Fibroblast of upper back skin (primary cell): ENCODE measurements at places on chromosomes 2 and 18.

DNA sequence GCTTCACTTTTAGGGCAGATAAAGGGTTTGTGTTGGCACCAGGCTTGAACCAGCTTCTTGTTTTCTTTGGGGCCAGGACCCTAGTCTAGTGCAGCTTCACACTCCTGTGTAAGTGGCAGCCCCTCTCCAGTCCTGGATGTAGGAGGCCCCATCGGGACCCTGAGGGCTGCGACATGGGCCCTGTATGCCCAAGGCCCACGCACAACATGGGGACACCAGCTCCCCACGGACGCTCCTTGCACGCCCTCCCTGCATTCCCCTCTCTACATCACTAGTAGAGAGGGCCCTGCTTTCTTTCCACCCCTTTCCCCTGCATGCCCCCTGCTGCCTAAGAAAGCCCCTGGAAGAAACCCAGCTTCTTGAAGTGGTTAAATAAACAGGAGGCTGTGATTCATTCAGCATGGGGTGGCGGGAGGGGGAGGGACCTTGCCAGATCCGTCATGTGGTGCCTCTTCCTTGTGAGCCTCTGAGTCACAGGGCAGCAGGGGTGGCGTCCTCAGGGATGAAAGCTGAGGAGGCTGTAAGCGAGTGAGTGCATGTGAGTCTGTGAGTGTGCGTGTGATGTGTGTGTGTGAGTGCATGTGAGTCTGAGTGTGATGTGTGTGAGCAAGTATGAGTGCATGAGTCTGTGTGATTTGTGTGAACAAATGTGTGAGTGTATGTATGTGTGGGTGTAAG lies 42.5 kb downstream of the COPS8 start:
- DNase-seq: peak; percentile 99

DNA sequence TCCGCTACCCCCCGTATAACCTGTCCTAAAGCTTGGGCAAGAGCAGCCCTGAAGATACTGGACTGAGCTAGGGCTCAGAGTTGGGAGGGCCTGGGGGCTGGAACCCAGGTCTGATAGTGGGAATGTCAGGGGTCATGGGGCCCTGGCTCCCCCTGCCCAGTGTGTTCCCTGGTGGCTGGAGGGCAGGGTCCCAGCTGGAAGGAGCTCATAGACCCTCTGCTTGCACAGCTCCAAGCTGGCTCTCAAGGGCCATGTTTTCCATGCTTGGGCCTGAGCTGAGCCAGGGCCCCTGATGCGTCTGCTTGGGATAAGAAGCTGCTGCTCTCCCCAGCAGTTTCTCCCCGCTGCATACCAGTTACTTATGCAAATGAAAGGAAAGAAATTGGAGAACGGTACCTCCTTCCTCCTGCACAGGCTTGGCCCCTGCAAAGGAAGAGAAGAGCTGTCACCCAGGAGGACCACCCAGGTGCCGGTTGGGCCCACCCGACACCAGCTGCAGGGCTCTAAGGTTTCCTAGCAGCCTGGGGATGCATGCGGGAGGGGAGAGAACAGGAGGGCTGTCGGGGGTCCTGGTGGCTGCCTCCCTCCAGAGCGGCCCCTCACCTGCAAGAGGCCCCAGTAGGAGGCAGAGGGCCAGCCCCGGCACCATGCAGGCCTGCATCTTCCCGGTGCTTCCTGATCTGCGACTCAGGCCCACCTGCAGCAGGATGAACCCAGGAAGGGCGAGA lies 628 bp downstream of the OTOS start:
- DNase-seq: no peak

- no peak for DNase-seq
Observed at GRCh38 chr18:58803978-58804377, 60.7 kb upstream of the ZNF532 start.

DNA sequence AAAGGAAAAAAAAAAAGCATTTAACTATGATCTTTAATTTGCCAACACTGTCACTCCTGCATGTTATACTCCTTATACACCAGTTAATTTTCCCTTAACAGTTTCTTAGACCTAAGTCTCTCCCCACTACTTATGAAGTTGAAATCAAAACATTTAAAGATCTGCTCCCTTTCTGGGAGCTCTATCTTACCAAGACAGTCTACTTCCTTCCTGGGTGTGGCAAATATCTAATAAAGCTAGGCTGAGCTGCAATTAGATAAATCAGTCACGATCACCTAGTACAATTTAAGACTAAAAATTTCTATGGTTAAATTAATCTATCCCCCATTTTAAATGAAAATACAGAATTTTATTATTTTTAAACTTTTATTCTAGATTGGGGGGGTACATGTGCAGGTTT lies 33.4 kb downstream of the PUM2 start:
- no peak for DNase-seq

- DNase-seq: no peak
Observed at GRCh38 chr2:62467100-62467474, 38.9 kb downstream of the TMEM17 start.

GRCh38 chr2:118929059-118929458 lies 12.9 kb upstream of the MARCO start:
- DNase-seq: no peak

DNA sequence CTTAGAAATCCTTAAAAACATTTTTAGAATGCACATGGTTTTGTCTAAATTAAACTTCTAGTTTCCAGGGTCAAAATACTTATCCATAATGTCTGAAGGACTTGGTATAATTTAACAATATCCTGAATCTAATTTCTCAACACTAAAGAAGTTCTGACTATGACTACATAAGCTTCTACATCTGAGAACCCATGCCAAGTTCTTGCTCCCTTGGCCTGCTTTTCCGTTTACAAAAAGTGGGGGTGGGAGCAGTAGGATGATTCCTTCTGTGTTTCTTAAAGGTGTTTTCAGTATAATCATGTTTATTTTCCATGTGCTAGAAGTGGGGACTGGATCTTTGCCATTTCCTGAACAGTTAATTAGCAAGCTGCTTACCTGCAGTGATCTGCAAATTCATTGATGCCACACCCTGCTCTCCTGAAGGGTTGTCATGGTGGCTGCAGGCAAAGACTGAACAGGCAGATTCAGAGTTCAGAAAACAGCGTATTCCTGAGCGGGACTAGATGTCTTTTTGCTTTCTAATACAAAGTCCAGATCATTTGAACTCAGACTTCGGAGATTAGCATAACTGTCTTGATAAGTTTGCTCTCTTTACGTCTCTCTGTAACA lies 36.2 kb downstream of the ADNP2 start:
- DNase-seq: no peak

DNA sequence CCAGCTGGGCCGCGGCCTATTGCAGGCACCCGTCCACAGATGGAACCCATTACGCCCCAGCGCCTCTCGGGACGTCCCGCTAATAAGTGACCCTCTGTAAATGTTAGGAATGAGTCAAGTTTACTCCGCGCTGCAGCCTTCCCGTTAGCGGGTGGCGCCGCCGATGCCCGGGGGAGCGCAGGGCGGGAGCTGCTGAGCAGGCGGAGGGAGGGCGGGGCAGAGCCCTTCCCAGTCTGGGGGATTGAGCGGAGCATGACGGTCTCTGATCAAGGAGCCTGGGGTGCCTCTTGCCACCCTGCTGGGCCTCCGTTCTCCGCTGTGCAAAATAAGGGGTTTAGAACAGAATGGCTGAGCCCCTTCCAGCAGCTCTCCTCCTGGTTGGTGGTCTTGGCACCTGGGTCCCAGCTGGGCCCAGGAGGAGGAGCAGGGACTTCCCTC lies 10.5 kb downstream of the CROCC2 start:
- peak; percentile 91 for DNase-seq
